Iris pigment epithelial cell (primary cell): ENCODE measurements at places on chromosomes 13 and 19.

DNA sequence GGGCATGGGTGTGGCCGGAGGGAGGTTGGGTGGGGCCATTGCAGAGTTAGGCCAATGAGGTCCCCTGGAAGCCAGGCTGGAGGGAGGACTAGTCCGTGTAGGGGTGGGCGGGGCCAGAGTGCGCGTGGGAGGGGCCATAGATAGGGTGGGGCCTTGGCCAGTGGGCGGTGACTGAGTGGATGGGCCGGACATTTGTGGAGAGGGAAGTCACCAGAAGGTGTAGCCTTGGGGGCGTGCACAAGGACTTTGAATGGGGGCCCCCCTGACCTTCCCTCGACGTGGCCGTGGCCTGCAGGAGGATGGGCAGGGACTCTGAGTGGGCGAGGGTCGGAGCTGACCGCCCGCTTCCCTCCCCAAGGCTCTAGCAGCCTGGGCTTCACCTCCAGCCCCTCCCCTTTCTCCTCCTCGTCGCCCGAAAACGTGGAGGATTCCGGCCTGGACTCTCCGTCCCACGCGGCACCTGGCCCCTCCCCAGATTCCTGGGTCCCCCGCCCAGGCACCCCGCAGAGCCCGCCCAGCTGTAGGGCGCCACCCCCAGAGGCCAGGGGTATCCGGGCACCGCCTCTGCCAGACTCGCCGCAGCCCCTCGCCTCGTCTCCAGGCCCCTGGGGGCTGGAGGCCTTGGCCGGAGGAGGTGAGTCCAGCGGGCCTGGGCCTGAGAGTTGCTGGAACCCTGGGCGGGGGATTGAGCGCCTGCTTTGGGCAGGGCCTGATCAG, 16.5 kb upstream of the B3GNT3 start:
- peak; percentile 81 for DNase-seq

DNA sequence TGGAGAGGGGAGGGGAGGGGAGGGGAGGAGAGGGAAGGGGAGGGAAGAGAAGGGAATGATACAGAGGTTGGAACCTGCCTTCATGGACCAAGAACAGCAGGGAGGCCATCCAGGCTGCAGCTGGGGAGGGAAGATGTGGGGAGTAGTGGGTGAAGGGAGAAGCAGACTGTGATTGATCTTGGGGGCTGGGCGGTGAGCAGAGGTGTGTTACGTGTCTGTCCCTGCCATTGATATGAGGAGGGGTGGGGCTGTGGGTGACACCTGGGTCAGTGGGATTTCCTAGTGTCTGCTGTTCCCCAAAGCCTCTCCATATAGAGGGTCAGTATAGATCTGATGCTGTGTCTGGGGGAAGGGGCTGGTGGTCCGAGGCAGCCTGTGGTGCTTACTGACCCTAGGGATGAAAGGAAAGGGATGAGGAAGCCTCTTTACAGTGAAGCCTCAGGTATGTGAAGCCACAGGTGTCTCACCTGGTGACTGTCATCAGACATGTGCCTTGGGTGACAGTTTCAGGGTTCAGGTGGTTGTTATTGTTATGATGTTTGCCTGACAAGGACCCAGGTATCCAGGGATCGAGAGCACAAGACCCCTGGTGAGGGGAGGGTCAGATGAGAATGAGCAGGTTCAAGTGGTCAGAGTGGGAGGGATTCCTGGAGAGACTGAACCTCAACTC, 18.7 kb upstream of the CEACAM1 start:
- DNase-seq = no peak

DNA sequence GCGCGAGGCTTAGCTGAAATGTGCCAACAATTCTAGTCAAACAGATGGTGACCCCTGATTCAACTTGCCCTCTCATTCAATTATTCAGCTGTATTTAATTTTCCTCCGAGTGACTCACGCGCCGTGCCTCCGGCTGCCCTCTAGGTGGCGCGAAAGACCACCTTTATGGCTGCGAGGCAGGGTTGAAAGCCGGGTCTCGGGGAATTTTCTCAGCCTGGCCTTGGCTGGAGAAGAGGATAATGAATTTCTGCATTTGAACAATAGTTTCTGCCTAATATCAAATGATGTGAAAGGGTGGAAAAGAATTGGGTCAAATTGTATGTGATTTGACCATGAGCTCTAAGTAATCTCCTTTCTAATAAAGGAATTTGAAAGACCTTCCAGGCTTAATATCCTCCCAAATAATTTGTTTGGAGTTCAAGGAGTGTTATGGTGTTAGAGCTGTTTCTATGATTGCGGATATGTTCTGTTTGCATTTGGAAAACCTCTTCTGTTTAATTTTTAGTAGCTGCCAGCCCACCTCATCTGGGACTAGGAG, 310.9 kb downstream of the ZNF536 start:
- DNase-seq = peak; percentile 85

DNA sequence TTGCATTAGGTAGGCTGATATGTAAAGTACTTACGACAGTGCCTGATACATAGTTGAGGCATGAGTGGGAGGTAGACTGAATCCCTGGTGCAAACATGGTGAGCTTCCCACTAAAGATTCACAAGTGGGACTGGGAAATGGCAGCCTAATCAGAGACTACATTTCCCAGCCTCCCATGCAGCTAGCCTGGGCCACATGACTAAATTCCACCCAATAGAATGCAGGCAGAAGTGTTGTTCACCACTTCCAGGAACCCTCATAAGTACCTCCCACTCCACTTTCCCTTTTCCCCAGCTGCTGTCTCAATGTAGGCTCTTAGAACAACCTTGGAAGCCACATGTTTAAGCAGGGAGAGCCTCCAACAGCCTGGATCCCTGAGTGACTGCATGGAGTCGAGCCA, 104.9 kb downstream of the CACNA1A start:
- peak; percentile 74 for DNase-seq

GRCh38 chr13:95233026-95233635, 68.1 kb downstream of the ABCC4 start:
- no peak for DNase-seq

- no peak for DNase-seq
Observed at GRCh38 chr13:59754411-59754810, 409.3 kb downstream of the DIAPH3 start.

DNA sequence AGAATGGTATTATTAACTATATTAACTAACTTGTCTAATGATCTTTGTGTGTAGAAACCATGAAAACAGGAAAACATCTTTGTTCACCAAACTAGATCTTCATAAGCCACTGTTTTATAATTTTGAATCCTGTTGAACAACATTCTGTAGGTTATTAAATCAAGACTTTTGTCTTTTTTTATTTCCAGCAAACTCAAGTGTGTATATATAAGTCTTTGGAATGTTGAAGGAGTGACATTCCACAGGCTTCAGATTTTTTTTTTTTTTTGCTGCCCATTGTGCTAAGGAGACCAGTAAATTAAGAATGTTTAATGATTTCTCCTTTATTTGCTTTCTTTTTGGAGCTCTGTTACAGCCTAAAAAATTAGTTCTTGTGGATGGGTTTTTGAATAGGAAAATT, 89.6 kb downstream of the LMO7 start:
- DNase-seq = no peak
